Stimulated activated naive CD8-positive, alpha-beta T cell treated with anti-CD3 and anti-CD28 coated beads, Interleukin-15, amount 100 ng/mL, for 72 hours (primary cell): ENCODE measurements at places on chromosomes 4 and X.

DNA sequence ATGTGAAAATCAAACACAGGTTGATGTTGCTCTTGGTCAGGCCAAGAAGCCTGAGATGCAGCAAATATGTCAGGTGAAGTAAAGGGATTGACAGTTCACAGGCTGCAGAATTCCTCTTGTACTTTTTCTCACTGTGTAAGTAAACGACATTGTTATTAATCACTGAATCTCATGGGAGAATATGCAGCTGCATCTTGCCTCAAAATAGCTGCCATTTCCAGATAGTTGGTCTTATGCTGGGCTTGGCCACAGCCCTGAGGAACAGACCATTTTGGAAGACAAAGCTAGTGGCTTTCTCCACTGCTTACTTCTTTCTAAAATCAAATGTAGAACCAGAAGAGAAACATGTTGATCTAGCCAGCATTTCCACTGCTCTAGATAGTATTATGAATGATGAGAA lies 403.4 kb upstream of the NR3C2 start:
- no peak for DNase-seq

DNA sequence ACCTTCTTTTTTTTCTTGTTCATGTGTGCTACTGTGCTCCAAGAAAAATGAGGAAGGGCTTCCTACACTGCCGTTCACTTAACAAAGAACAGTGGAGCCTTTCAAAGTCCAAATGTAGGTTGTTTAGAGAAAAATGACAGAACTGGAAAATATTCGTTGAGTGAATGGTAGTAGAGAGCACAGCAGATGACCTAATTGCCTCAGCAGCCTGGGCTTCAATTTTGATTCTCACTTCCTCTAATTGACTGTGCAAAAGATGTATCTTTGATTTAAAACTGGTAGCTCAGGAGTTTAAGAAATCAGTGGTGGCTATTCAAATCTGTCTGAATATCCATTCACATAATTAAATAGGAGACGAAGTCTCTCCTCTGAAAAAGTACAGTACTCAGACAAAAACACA lies 5.2 kb downstream of the NLGN4X start:
- DNase-seq = no peak

DNA sequence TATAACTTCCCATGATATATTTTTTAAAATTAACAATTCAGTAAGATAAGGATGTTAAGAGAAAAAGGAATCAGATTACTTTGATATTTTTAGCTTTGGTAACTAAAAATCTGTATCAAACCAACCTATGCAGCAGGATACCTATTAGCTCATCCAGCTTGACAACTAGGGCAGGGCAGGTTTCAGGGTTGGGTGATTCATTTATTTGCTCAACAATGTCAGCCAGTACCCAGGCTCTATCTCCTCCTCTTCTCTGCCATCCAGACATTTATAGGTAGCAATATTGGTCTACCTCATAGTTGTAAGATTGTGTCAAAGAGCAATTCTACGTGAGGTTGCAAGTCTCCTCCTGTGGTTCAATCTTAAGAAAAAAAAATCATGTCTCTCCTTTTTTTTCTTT lies 421.9 kb downstream of the ANKRD50 start:
- DNase-seq = no peak

- no peak for DNase-seq
Measured at GRCh38 chrX:7146020-7146702, 1.4 kb upstream of the STS start.

- no peak for DNase-seq
Measured at GRCh38 chrX:11259437-11259836, 33.8 kb upstream of the AMELX start.

- DNase-seq = no peak
Measured at GRCh38 chr4:161182913-161183312, 980.9 kb downstream of the FSTL5 start.

DNA sequence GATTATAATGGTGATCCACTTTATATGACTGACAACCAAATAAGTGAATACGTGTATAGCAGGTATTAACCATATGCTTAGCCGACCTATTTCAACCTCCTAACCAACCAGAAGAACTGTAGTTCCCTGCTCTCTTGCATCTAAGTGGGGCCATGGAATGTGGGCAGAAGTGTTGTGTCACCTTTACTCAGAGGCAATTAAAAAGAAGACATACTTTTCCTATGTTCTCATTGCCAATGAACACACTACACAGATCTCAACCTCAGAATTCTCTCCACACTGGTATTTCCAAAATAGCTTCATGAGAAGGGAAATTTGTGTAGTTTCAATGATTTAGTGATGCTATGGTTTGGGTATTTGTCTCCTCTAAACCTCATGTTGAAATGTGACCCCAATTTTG lies 3.2 kb upstream of the NFKB1 start:
- no peak for DNase-seq

GRCh38 chrX:67159437-67159836 lies 384.4 kb upstream of the AR start:
- DNase-seq = no peak

DNA sequence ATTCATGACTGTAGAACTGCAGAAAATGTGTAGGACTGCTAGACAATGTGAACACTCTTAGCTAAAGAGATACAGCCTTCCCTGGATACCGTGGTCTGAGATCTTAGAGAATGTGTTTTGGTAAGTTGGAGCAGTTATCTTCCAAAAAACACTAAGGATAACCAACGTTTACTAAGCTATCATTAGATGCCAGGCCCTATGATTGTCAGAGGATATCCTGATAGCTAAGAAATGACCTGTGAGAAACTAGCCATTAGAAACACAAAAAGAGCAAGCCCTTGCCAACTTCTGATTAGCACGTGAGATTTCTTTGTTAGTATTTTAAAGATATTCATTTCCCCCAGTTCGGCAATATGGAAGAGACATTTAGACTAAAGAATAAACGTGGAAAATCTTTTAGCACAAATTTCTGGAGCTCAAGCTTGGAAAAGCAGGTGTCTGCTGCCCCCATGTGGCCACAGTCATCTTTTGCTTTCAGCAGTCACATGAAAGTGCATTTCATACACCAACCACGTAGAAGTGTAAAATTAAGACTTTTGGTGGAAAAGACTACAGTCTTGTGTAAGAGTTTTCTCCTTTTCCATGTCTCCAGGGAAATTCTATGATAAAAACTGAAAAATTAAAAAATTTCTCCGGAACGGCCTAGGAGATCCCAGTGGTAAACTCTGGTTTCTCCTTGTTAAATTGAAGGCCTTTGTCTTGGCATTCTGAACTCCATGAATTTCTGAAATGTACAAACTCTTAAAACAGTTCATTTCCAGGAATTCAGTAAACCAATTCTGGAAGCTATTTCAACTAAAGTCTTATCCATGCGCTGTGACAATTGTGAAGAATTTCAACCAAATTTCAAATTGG lies 136.4 kb downstream of the ZNF674 start:
- DNase-seq = peak; percentile 27

- no peak for DNase-seq
Measured at GRCh38 chr4:105963461-105964400, 68.5 kb downstream of the NPNT start.

DNA sequence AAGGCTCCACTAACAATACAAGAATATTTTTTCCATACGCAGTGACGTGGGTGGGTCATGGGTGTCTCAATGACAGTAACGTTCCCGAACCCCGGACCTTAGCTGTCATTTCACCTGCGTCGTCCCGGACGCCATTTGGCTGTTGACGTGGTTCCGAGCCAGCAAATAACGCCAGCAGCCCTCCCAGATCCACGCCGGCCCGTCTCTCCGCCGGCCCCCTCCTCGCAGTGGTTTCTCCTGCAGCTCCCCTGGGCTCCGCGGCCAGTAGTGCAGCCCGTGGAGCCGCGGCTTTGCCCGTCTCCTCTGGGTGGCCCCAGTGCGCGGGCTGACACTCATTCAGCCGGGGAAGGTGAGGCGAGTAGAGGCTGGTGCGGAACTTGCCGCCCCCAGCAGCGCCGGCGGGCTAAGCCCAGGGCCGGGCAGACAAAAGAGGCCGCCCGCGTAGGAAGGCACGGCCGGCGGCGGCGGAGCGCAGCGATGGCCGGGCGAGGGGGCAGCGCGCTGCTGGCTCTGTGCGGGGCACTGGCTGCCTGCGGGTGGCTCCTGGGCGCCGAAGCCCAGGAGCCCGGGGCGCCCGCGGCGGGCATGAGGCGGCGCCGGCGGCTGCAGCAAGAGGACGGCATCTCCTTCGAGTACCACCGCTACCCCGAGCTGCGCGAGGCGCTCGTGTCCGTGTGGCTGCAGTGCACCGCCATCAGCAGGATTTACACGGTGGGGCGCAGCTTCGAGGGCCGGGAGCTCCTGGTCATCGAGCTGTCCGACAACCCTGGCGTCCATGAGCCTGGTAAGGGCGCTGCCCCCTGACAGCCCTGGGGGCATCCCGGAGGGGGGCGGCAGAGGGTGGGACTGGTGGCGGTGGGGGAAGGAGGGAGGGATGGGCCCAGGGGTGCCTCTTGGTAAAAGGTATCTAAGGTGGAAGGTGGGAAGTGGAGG lies at the start of gene CPE:
TSS of gene CPE (plus strand) at position 264 of the 933 bp plus-strand sequence. CDS start at position 478, 214 bp downstream.
- peak; percentile 78 for DNase-seq

DNA sequence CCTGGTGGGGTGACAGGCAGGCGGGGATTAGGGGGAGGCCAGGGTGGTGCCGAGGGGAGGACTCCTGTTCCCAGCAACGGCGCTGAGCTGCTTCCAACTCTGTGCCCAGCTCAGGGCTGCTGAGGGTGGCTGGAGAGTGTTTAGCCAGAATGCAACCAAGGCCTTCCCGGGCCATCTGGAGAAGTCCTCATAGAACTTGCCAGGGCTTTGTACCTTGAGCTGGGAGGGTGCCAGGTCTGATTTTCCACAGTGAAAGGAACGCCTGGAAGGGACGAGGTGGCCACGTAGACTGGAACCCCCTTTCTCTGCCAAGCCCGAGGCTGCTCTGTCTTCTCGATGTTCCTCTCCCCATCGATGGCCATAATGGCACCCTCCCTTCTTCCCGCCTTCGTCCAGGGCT lies 57.0 kb upstream of the GPR78 start:
- DNase-seq = no peak

DNA sequence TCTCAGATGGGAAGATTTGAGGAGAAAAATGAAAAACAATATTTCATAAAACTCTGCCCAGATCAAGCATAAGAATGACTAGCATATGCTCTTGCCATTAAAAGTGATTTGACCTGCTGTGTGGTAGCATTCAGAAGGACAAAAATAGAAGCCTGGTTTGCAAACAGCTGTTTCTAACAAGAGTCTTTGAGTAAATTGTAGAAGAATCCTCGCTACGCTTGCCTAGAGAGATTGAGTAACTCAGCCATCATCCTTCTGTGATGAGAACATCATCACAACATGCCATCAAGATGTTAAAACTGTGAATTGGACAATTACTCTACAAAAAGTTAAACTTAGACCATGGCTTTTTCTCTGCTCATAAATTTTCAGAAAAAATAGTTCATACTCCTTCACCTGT lies 168.9 kb upstream of the PUDP start:
- no peak for DNase-seq

- DNase-seq = no peak
Measured at GRCh38 chr4:2621419-2621818, 85.0 kb downstream of the FAM193A start.

- no peak for DNase-seq
Measured at GRCh38 chr4:141913928-141914327, 277.5 kb downstream of the IL15 start.

DNA sequence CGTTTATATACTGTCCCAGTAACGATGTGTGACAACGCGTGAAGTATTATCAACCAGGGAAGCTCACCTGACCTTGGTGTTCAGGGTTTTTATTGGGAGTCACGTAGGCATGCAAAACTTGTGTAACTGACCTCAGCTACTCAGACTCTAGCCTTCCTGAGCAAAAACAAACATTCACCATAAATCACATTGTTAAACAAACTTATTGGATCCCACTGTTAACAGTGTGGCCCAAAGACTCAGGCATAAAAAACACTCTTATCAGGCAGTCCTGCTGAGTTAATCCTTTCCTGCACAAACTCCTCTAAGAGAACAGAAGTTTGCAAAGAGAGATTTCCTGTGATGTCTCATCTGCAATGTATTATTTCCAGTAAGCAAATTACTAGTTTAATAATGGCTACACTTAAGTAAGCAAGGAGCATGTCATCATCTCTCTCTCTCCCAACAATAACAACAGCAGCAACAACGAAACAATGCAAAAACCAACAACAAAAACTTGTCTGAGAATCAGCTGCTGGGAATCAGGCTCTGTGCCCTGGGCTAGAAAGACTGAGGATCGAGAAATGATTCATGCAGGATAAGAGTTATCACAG lies 12.0 kb downstream of the GAGE1 start:
- DNase-seq = no peak

DNA sequence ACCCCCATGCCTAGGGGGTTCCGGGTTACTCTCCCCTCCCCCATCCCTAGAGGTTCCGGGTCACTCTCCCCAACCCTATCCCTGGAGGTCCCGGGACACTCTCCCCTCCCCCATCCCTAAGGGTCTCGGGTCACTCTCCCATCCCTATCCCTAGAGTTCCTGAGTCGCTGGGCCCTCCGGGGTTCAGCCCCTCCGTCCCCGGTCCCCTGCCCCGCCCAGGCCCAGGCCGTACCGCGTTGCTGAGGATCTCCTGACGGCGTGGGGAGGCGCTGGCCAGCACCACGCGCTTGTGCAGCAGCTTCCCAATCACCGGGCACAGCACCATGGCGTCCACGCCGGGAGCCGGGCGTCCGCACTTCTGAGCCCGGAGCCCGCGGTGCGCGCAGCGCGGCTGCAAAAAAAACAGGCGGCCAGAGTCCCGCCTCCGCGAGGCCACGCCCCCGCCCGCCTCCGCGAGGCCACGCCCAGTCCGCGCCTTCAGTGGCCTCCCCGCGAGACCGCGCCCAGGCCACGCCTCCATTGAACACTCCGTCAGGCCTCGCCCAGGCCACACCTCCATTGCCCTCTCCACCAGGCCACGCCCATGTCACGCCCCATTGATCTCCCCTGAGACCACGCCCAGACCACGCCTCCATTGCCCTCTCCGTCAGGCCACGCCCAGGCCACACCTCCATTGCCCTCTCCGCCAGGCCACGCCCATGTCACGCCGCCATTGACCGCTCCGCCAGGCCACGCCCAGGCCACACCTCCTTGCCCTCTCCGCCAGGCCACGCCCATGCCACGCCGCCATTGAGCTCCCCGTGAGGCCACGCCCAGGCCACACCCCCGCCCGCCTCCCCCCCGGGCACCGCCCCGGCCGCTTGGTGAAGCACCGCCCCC lies at the start of gene ASMTL:
TSS of gene ASMTL (minus strand) at position 394 of the 879 bp plus-strand sequence. CDS start at position 325, 69 bp downstream.
- peak; percentile 100 for DNase-seq

GRCh38 chrX:65862638-65863037 lies 177.2 kb downstream of the VSIG4 start:
- DNase-seq = no peak

- DNase-seq = no peak
Measured at GRCh38 chrX:13110433-13111324, 66.3 kb upstream of the FAM9C start.

DNA sequence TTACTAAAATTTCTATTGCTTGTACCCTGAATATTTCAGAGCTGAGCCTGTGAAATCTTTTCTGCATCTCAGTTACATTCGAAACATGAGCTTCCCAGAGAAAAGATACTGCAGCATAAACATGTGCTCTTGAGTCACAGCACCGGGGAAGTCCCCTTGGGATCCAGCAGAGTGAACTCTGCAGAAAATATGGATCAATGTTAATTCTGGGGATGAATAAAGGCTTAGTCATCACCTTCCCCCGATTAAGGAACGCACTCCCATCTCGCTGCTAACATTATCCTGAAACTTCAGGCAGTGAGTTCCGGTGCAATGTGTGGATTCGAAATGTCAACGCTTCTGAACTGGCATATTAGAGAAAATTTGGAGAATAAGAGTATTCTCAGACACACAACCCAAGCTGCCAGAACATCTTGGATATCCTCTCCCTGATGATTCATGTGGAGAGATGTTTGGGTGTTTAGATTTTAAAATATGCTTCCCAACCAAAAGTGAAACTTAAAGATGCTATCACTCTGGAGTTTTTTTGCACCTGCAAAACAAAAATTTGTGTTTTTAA lies 90.8 kb downstream of the IRF2 start:
- DNase-seq = no peak
